ENCODE measurements at places on chromosomes 13 and 19.

DNA sequence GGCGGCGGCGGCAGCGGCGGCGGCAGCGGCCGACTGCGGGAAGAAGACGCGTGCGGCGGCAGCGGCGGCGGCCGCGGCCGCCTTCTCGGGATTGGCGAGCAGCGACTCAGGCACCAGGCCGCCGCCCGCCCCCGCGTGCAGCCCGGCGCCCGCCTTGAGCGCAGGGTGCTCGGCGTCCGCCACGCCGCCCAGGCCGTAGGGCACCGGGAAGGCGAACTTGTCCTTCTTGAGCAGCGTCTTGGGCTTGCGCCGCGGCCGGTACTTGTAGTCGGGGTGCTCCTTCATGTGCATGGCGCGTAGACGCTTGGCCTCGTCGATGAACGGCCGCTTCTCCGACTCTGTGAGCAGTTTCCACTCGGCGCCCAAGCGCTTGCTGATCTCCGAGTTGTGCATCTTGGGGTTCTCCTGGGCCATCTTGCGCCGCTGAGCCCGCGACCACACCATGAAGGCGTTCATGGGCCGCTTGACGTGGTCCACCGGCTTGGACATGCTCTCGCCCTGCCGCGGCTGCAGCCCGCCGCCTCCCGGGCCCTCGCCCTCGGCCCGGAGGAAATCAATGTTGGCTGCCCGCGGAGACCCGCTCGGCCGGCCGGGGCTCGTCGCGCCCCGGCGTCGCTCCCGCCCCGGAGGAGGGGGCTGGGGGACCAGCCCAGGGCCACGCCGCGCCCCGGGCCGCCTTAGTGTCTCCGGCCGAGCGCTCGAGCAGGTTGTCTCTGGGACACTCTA is 621 bp downstream of the SOX21 start:
- DNase-seq = no peak

DNA sequence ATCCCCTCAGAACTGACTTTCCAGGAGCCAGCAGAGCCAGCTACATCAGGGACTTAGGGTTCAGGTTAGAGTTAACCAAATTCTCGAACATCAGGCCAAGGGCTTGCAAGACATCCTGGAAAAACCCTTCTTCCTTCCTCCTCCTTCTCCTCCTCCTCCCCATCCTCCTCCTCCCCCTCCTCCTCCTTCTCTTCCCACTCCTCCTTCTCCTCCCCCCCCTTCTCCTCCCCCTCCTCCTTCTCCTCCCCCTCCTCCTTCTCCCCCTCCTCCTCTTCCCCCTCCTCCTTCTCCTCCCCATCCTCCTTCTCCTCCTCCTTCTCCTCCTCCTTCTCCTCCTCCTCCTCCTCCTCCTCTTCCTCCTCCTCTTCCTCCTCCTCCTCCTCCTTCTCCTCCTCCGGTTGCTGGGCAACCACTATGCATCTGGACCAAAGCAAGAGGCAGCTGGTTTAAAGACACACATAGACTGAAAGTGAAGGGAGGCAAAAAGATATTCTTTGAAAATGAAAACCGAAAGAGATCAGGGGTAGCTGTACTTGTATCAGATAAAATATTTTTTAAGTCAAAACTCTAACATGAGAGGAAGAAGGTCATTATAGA is 5.9 kb upstream of the CCL25 start:
- no peak for DNase-seq

DNA sequence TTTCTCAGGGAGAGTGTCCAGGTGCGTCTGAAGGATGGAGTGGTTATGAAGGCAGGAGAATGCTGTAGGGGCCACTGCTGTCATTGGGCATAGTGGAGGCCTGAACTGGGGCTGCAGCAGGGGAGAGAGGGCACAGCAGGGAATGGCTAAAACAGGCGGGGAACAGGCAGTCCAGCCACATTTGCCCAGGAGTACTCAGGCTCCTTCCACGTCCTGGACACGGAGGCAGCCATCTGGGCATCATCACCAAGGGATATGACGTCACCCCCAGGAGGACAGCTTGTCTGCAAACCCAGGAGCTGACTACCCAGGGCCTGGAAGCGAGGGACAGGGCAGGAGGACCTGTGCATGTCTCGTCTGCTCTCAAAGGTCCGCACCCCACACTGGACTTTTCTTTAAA is 22.2 kb downstream of the VSTM2B start:
- no peak for DNase-seq

- DNase-seq = no peak
These were observed 10.5 kb downstream of the ZNF780A start for GRCh38 chr19:40080289-40080688.

GRCh38 chr13:113063091-113063491 is 42.5 kb upstream of the F7 start:
- DNase-seq = no peak

DNA sequence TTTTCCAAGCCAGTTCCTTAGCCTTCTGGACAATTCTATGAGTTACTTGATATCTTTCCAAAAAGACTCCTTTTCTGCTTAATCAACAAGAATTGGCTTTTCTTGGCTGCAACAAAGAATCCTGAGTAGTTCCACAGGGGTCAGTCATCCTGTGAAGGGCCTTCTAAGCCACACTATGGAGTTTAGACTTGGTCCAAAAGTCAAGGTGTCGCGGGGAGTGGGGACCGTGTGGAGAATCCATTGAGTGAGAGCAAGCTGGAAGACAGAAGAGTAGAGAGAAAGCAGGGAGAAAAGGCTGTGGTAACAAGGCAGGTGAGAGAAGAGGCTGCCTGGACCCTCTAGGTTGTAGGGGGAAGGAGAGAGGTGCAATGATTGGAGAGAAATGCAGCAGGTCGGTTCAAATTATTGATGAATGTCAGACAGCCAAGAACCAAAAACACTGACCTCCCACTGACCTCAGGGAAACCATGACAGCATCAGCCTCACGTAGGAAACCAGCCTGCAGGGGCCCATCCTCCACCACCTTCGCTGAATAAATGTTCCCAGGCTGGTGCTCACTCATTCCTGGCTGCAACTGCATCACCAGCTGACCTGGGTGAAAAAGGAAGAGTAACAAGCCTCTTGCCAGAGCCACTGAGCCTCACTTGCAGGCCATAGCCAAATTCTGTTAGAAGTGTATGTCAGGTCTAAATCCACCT is 7.1 kb upstream of the IFT88 start:
- DNase-seq = no peak
